ENCODE measurements at places on chromosomes 4 and X. TPM values are rescaled to one million over a fixed set of nuclear protein-coding genes. Genes with fewer than 3 reads are reported as not detected.

The SORBS2 gene
- 45.1 TPM for total RNA-seq

The DSPP gene
- total RNA-seq, result not detected

The POLN gene
- total RNA-seq, result 2.2 TPM

The UBA6 gene
- total RNA-seq, result 84.8 TPM

Data from dermis lymphatic vessel endothelial cell (primary cell).